ENCODE measurements at places on chromosomes 4 and X. TPM values are rescaled to one million over a fixed set of nuclear protein-coding genes. Genes with fewer than 3 reads are reported as not detected.

Gene TRIM60
- not detected for total RNA-seq

Gene SORCS2
- 0.16 TPM for total RNA-seq

Gene STBD1
- total RNA-seq, result 8.8 TPM

Gene PGAM4
- not detected for total RNA-seq

Gene TMEM156
- 0.18 TPM for total RNA-seq

Gene HTR2C
- total RNA-seq, result not detected

Gene MGST2
- 16.1 TPM for total RNA-seq

Gene TLR6
- total RNA-seq, result 0.54 TPM

Gene HSFX2
- 0.16 TPM for total RNA-seq

Gene ACE2
- 1.3 TPM for total RNA-seq

Gene MAGEA1
- total RNA-seq, result not detected

Gene TMSB15B
- total RNA-seq, result 12.6 TPM

Gene FABP2
- not detected for total RNA-seq

Gene CSAG1
- not detected for total RNA-seq

Gene PPP1R2C
- total RNA-seq, result not detected

Gene CXCL3
- total RNA-seq, result 7.0 TPM

Gene TECRL
- not detected for total RNA-seq

Gene EXOC1L
- total RNA-seq, result not detected

Gene MXRA5
- total RNA-seq, result not detected

Gene CT45A7
- total RNA-seq, result not detected

Gene HSD17B13
- total RNA-seq, result not detected

Gene AMOT
- 1.8 TPM for total RNA-seq

Gene PF4V1
- 4.9 TPM for total RNA-seq

Gene NUDT11
- total RNA-seq, result 8.3 TPM

Gene DUSP9
- total RNA-seq, result not detected

Gene ATP8A1
- total RNA-seq, result 2.3 TPM

Gene ATP1B4
- not detected for total RNA-seq

Gene MAP7D2
- 1.1 TPM for total RNA-seq

Gene ZXDB
- total RNA-seq, result 9.9 TPM

Gene PAGE1
- total RNA-seq, result not detected

Gene RAB9A
- total RNA-seq, result 22.7 TPM

Gene TRAM1L1
- 0.72 TPM for total RNA-seq

Gene PROM1
- total RNA-seq, result not detected

Gene FAM236C
- not detected for total RNA-seq

Measured in cardiac atrium fibroblast (primary cell).